ENCODE measurements at places on chromosomes 5 and 9. TPM values are rescaled to one million over a fixed set of nuclear protein-coding genes. Genes with fewer than 3 reads are reported as not detected.

- DNase-seq, result no peak
Observed at GRCh38 chr5:113448252-113448651, 13.5 kb upstream of the TSSK1B start.

DNA sequence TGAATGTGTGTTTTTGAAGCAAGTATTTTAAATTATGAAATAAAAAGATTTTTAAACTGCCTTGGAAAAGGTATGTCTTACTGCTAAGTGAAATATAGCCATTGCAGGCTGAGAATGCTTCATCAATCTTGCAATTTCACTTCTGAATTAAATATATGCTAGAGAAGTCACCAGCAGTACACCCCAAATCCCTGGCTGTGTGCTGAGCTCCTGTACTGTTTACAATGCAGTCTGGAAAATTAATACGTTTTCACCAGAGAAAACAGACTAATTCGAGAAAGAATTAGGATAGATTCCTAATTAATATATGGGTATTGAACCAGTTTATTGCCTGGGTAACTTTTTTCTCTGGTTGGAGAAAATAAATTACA lies 3.2 kb downstream of the PRDM6 start:
- no peak for DNase-seq

DNA sequence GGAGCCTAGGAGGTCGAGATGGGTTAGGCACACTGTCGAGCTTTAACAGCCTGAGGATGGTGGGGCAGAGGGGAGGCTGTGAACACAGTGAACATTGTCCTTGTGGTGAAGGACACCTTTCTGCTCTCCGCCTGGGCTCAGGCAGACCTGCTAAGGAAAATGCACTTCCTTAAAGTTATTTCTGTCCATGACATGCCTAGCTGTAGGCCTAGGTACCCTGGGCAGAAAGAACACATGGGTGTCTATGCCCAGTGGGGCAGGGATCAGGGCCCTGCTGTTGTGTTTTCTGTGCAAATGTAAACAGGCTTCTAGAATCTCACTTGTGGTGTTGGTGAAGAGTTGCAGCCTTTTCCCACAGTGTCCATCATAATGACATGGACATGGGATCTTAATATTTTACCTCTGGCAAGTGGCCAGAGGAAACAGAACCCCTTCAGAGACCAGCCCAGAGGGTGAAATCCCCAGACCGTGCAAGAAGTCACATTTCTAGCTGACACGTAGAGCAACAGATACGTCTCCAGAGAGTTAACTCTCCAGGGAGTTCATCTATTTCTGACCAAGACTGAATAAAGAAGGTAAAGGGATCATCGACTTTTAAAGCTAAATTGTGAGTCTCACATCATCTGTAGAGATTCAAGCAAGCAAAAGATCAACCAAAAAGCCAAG lies 79.2 kb downstream of the C9orf152 start:
- DNase-seq, result no peak

DNA sequence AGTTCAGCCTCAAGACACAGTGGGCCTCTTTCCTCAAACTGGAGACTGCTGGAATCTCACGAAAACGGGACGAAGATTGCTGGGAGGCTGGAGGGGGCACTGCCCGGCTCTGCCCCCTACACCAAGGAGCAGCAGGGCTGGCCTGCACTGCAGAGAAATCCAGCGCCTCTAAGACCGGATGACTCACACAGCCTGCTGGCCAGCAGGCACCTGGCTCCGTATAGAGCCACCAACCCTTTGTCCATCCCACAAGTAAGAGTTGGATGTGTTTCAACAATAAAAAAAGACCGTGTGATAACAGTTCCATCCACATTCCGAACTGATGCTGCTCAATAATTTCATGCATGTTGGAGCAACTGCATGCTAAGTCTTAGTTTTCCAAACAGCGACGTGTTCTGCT lies 11.5 kb downstream of the CCDC127 start:
- no peak for DNase-seq

GRCh38 chr5:135095871-135096270 lies 61.8 kb upstream of the PITX1 start:
- DNase-seq, result no peak

GRCh38 chr5:75052192-75053053 lies at the start of gene GCNT4:
TSS of gene GCNT4 (minus strand) at chr5:75052558. CDS start at chr5:75030037, 22,521 bp downstream.
- peak; percentile 16 for DNase-seq

Gene RASGEF1C
- polyA plus RNA-seq, result 4.3 TPM

Gene NCS1
- 49.4 TPM for polyA plus RNA-seq

Gene IL13
- polyA plus RNA-seq, result not detected

Gene ASPN
- polyA plus RNA-seq, result 420 TPM

Gene ORM2
- 1.0 TPM for polyA plus RNA-seq

Gene SPRY4
- polyA plus RNA-seq, result not detected

Data from muscle of arm (tissue), 14 donors.